ENCODE measurements at places on chromosomes 3 and 15.

DNA sequence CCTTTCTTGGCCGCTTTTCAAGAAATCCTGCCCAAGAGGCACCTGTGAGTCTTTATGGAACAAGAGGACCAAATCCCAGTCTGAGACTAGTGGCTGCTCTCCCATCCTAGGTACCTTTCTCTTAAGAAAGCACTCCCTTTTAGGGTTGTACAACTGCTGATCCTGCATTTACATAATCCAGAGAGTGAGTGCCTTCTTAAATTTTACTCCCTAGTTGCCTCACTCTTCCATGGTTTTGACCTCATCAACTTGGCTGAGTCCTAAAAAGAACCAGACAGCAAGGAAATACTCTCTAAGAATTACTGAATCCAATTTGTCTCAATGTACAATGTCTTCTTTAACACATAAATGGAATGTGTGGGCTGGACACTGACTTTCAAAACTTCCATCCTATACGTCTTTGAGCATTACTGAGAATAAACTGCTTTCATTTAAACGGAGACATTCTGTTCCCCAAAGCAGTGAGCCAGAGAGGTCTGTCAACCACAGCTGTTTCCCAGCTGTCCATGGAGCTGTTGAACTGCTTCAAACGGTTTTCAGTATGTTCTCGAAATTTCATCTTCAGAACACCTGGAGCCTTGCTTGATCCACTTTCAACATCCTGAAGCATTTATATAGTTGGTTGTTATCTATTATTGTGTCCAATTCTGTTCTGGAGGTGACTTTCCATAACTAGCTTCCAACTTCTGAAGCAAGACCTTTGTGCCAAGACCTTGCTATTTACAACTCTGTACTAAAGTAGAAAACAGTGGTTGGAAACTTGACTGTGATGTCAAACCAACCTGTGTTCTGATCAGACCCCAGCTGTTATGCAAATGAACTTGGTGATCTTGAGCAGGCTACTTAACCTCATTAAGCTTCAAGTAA, 179.1 kb downstream of the SLC9A9 start:
- DNase-seq = no peak

GRCh38 chr3:94362393-94362792, 299.5 kb downstream of the NSUN3 start:
- no peak for DNase-seq

GRCh38 chr3:25335356-25335755, 92.7 kb upstream of the RARB start:
- no peak for DNase-seq

- DNase-seq = no peak
Measured at GRCh38 chr3:124352149-124352539, 360.2 kb upstream of the ROPN1 start.

DNA sequence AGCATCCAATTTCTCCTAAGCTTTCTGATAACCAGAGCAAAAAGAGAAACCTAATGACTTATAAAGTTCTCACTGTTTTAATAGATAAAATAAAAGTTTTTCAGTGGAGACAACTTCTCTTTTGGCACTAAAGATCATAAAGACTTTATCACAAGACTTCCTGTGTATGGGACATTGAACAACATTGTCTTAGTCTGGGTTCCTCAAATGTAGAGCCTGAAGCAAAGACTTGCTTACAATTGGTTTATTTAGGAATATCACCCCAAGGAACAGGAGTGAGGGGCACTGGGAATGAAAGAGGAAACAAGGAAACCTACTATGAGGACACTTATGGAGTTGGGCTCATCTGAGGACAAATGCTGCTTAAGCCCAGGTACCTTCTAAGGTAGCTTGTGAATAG, 127.4 kb downstream of the B3GALNT1 start:
- DNase-seq = no peak

DNA sequence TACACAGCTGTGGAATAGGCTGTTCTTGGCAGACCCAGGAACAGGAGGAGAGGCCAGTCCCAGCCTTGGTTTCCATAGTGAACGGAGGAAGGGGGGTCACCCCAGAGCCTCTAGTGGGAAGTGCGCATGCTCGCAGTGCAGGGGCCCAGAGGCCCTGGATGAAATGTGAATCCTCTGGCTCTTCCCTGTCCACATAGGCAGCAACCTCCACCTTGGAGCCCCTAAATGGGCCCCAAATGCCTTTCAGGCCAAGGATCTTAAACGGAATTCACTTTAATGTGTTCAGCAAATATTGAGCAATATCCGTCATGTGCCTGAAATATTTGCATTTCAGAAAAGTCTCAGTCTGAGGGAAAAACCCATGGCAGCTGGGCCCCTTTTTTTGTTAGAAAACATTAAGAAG, 3.3 kb upstream of the NDN start:
- no peak for DNase-seq

- no peak for DNase-seq
Measured at GRCh38 chr3:57004229-57004628, 56.2 kb upstream of the SPATA12 start.

DNA sequence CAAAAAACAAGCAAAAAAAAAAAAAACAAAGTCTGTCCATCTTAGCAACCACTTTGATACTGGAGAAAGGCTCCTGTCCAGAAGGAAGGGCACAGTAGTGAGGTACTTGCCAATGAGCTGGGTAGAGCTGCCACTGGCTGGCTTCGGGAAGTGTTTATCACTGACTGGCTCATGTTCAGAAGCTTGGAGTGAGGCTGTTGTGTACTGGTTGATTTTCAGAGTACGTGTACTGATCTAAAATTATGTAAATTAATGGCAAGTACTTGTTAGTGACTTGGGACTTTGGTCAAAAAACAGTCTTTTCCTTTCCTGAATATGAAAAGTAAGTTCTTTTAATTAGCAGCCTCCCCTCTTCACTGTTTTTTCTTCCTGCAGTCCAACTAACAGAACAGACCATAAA, 979 bp upstream of the ZNF621 start:
- DNase-seq = no peak

DNA sequence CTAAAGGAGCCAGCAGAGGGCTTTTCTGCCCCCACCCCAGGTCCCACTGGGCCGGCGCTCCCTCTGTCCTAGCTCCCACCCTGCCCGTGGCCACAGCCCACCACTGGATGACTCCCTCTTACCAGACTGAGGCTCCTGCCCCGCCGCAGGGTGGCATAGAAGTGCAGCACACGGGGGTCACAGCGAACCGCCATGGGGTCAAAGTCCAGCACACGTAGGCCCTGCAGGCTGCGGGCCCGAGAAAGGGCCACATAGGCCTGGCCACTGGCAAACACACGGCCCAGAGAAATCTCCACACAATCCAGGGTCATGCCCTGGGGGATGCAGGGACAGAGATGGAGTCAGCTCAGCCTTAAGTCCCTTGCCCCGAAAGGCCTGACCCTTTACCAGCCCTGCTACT, 9.0 kb downstream of the PIF1 start:
- no peak for DNase-seq

DNA sequence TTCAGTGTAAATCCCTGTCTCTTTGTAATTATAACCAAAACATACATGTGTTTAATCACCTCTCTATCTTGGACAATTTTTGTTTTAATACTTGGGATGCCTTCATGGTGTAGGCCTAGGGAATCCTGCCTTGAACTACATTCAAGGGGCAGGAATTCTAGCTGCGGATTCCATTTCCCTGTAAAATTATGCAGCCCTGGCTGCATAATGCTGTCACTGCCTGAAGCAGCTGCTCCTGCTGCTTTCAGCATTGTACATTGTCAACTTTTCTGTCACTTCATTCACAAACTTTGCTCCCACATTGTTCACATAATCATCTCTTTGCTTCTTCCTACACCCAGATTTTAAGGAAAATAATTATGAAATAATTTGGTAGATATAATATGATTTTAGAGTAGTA, 638.7 kb downstream of the RBMS3 start:
- no peak for DNase-seq

DNA sequence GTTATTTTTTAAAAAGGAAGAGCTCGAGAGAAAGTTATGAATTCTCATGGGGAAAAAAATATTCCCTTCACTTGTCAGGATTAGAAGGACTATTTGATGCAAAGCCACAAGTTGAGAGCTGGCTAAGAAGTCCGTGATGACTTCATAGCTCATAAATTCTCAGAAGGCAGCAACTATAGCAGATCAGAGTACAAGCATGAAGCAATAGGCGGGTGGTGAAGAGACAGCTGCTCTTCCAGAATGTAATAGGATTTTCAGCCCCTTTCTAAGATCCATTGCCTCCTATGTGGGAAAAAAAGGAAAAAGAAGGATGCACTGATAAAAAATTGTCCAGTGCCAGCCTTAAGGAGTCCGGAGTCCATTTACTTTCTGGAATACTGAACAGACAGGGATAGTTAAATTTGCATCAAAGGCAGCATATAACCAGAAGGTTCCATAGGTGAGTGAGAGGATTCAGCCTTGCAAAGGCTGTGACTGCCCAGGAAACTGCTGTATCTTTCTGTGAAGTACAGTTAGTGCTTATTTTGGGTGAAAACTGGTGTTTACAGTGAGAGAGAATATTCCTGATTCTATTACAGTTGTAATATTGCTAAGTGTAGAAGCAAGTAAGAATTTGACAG, 929.5 kb upstream of the ALCAM start:
- no peak for DNase-seq

- no peak for DNase-seq
Measured at GRCh38 chr15:56821721-56822425, 88.6 kb upstream of the ZNF280D start.

GRCh38 chr15:35624881-35625280, 78.9 kb upstream of the DPH6 start:
- no peak for DNase-seq

DNA sequence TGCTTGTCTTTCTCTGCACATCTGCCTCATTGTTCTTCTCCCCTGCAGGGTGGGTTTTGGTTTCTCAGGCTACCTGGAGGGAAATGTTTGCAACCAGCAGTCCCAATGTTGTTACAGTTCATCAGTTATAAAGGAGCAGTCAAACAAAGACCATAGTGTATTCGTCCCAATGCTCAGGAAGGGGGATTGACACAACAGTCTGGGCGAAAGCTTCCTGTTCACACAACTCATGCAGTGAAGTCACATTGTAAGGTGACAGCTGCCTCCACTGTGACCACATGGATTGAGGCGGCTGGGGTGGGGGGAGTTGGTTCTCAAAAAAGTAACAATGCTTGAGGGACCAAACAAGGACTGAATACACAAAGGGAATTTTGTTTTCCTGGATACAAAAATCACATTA, 28.8 kb upstream of the TF start:
- no peak for DNase-seq

GRCh38 chr3:177823701-177824189, 626.5 kb upstream of the TBL1XR1 start:
- DNase-seq = no peak

DNA sequence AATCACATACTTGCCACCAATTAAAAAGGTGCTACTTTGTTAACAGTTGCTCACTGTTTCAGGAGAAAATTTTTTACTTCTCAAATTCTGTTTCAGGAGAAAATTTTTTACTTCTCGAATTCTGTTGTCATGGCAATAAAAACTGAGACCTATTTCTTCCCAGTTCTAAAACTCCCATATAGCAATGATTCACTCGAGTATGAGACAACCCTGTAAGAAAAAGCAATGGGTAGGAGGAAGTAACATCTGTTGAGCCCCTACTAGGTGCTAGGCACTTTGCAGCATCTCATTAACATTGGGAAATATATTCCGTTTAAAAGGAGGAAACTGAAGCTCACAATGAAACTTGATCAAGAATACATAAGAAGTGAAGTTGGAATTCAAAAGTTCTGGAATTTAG, 35.1 kb upstream of the IGSF11 start:
- no peak for DNase-seq

GRCh38 chr15:73972984-73973682, 19.0 kb downstream of the STOML1 start:
- DNase-seq = no peak

DNA sequence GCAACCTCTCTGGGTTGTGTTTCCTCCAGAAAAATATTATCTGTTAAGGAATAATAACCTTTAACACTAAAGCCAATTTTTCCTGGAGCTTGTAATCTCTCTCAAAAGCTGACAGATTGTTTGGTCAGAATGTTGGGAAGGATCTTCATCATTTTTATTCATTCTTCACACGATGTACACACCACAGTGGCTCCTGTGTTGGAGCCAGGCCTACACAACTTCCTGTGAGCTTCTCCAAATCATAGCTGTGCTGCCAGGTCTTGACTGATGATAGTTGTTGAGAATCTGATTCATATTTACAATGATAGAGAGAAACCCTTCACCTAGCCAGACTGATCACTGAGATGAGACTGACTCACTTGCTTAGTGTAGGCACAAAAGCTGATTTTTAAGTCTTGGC, 151.0 kb upstream of the ROBO2 start:
- no peak for DNase-seq

- no peak for DNase-seq
Measured at GRCh38 chr3:365268-365667, 168.7 kb downstream of the CHL1 start.

DNA sequence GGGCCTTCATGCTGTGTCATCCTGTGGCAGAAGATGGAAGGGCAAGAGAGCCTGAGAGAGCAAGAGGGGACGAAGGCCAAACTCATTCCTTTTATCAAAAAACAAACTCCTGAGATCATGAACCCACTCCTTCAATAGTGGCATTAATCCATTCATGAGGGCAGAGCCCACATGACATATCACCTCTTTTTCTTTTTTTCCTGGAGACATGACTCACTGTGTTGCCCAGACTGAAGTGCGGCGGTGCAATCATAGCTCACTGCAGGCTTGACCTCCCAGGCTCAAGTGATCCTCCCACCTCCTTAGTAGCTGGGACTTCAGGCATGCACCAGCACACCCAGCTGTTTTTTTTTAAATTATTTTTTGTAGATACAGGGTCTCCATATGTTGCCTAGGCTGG, 92.0 kb upstream of the RNU6-1 start:
- no peak for DNase-seq

- DNase-seq = no peak
Measured at GRCh38 chr3:99114565-99115291, 213.2 kb upstream of the DCBLD2 start.

Measured in cortex of kidney (tissue), 1 donor.